BE2C (cell line): ENCODE measurements at places on chromosomes 16 and 17.

- DNase-seq = peak; percentile 36
These were observed 541 bp downstream of the GPT2 start for GRCh38 chr16:46884513-46885293.

DNA sequence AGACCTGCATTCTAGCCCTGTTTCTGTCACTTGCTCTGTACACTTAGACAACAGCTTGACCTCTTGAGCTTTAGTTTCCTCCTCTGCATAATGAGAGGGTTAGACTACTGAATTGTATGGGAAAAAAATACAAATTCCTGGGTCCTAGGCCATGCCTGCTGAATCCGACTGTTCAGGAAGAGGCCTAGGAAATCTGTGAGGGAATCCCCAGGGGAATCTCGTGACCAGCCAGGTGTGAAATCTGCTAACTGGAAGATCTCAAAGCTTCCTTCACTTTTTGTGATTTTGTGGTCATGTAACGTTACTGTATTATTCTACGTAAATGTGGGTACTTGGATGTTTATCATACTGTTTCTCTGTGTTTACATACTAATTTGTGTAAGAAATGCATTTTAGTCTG is 58.2 kb downstream of the CYLD start:
- DNase-seq = no peak

- DNase-seq = peak; percentile 84
These were observed 39.3 kb downstream of the CYB561 start for GRCh38 chr17:63406689-63407330.

- DNase-seq = no peak
These were observed 31.3 kb downstream of the CLEC19A start for GRCh38 chr16:19316846-19317245.

DNA sequence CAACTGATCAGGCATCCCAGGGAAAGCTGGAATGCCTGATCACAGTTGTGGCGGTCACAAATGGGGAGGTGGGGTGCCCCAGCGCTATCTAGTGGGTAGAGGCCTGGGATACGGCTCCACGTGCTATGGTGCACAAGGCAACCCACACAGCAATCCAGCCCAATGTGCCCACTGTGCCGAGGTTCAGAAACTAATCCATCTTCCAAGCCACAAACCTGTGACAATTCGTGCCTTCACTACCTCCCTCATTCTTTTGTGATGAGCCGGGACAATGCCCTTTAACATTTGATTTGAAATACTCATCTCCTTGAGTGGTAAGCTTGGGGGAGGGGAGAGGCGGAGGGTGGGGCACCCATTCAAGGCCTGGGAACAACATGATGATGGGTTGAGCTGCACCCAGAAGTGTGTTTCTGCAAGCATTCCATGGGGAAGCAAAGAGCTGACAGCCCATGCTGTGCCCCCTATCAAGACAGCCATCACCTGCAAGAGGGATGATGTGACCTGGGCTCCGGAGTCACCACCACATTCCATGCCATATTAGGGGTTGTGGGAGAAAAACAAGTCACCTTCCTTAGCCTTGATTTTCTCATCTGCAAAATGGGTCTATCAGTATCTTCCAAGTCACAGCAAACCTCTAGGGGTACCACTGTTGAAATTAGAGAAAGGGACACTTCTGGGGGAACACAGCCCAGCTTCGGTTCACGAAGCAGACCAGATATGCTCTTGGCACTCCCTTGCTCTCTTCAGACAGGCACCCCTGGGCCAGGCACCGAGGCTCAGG is 3.7 kb downstream of the ELOB start:
- no peak for DNase-seq

GRCh38 chr16:74219706-74220105 is 76.9 kb upstream of the PSMD7 start:
- DNase-seq = no peak

DNA sequence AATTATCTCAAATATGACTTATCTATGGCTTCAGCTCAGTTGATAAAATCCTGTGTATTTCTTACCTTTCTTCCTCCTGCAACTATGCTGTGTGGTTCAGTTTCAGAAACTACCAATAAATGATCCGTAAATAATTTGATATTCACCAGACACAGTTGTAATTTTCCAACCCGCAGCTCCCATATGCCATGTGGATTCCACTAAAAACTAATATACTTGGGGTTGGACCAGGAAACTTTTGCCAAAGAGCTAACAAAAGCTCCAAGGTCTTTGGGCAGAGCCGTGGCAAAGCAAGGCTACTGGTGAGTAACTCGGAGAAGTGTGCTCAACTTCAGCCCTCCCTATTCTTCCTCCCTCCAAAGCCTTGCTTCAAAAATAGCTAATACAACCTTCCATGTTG is 2.3 kb upstream of the CHST6 start:
- DNase-seq = no peak

DNA sequence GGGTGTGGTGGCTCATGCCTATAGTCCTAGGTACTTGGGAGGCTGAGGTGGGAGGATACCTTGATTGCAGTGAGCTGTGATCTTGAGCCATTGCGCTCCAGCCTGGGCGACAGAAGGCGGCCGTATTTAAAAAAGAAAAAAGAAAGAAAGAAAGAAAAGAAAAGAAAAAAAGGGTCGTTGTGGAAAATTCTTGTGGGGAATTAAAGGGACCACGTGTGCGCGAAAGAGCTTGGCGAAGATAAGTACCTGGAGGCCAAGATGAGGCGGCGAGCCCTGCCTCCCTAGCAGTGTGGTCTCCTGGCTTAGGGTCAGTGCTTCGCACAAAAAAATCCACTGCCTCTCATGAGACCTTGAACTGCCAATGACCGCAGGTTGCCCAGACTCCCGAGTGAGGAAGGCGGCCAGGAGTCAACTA is 728 bp upstream of the NMT1 start:
- no peak for DNase-seq

- DNase-seq = no peak
These were observed 435.3 kb upstream of the ZFHX3 start for GRCh38 chr16:73483076-73483791.

- DNase-seq = no peak
These were observed 8.0 kb upstream of the AMZ2 start for GRCh38 chr17:68239632-68240366.

- DNase-seq = no peak
These were observed 51.2 kb downstream of the SNX29 start for GRCh38 chr16:12027558-12028287.

DNA sequence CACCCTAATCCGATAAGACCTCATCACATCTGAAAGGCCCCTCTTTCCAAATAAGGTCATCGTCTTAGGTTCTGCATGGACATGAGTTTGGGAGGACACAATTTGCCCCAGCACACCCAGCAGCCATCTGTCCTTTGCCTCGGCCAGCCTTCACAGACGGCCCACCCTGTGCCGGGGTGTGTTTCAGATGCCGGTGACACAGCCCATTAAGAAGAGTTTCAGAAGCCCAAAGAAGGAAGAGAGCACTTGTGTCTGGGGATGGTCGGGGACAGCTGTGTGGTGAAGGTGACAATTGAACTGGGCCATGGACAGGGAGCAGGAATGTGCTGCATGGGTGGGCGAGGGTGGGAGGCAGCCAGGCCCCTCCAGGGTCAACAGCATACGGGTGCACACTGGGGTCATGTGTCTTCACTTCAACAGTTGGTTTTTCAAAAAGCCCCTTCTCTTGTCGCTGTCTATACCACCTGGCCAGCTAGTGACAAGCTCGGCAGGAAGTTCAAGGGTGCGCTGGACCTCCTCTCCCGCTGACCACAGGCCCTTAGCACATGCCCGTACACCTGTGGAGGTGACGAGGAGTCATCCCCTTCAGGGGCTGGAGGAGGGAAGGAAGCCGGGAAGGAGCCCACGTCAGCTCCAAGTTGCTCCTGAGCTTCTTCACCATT is 183.1 kb downstream of the C16orf95 start:
- DNase-seq = no peak

DNA sequence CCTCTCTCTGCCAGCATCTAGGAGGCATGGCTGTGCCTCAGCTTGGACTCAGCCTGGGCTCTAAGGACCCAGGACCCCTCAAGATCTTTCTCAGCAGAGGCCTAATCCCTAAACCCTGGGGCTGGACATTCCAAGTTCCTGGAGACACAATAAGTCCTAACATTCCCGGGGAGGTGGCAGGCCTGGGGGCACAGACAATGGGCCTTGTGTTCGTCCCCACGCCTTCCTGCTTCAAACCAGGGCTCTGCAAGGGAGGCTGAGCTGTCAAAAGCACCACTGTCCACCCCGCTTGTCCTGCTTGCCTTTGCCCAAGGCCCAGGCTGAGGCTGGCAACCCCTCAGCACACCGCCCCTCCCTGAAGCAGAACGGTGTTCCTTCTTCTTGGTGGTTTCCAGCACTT is 13.7 kb downstream of the SDK2 start:
- no peak for DNase-seq

GRCh38 chr16:67000384-67001351 is 12.3 kb downstream of the CES4A start:
- DNase-seq = peak; percentile 70

DNA sequence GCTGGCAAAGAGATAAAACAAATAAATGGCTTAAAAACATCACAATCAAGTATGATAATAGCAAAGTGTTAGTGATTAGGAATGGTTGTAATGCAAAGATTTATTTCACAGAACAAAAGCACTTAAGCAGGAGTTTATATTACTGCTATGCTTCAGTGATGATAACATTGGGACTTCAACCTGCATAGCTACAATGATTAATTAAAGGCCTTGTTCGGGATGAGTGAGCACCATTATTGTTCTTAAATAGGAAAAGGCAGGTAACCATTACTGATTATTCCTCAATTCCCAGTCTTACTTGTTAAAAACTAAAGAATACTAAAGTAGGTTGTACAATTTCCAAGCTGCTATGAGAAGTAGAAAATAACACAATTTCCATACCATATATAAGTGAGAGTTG is 1247.5 kb upstream of the CDH8 start:
- DNase-seq = no peak

DNA sequence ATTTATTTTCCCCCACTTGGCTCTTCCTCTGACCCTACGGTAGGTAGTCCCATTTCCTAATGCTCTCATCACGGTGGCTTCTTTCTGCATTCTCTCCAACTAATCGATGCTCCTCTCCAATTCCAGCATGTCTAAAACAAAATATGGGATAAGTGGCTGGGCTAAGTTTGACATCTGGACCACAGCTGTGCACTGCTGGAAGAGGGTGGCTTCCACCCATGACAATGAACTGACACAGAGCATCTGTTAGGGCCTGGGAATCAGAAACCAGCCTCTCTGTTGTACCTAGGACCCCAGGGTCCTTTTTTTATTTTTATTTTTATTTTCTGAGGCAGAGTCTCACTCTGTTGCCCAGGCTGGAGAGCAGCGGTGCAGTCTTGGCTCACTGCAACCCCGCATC is 29.0 kb upstream of the SLC39A11 start:
- no peak for DNase-seq

- DNase-seq = no peak
These were observed at the start of gene COL1A1 for GRCh38 chr17:50201276-50201854. Gene COL1A1 (minus strand): TSS chr17:50201631. CDS start chr17:50201513, 118 bp downstream.

DNA sequence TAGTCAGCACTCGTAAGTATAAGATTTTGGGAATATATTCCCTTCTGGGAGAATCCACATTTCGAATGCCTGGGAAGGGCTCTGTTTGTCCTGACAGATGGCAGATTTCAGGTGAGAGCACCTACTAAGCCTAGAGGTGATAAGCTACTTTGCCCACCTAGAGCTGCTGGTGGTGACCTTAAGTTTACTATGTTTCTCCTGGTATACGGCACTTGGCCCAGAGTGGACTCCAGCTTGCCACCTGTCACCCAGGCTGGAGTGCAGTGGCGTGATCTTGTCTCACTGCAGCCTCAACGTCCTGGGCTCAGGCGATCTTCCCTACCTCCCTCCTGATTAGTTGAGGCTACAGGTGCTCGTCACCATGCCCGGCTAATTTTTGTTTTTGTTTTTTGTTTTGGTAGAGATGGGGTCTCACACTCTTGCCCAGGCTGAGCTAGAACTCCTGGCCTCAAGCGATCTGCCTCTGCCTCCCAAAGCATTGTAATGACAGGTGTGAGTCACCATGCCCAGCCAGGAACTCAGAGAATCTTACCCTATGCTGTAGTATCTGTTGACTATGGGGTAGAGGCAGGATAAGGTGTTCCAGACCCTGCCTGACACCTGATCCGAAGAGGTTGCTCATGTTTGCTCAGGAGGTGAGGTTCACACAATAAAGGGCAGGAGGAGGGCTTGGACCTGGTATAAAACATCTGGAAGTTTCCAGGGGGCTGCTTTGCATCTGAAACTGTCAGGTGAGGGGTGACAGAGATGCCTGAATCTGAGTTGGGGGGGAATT is at the start of gene ZG16:
Gene ZG16 (plus strand): TSS at position 681 of the 775 bp plus-strand sequence. CDS start 1,011 bp downstream, outside the sequence.
- DNase-seq = no peak

- DNase-seq = no peak
These were observed 14.4 kb downstream of the DNAJC7 start for GRCh38 chr17:42002792-42003301.

DNA sequence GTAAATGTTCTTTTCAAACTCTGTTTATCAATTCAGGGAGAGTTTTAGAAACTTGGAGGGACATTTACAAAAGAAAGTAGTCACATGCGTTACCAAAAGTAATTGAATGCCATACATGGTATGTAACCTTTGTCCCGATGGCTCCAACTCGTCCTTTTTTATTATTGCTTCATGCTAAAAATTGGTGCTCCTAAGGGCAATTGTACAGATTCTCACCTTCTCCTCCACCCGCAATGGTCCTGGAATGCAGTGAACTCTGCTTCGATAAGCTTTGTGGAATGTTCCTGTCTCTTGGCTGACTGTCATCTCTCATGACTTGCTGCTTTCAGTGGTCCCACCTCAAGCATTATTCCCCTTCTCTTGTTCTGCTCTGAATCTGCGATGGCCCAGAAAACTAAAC is 20.9 kb downstream of the GNAO1 start:
- DNase-seq = no peak

DNA sequence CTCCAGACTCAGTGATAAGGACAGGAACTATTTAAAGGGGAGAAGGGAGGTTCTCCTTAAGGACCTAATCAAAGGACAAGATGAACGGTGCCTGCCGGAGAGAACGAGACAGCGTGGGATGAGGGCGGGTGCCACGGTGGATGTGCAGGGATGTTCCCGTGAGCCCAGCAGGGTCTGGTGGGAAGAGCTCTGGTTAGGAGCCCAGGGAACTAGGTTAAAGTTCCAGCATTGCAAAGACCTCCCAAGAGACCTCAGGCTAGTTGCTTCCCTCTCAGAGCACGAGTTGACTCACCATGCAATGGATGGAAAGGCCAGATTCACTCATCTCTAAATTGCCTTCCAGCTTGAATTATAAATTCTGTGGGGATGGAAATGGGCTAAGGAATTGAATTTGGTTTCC is 14.7 kb downstream of the CCR7 start:
- DNase-seq = peak; percentile 62
